Right atrium auricular region (tissue), 2 donors: ENCODE measurements at places on chromosomes 4 and X. TPM values are rescaled to one million over a fixed set of nuclear protein-coding genes. Genes with fewer than 3 reads are reported as not detected.

UBL4A gene
- total RNA-seq: 54.6 TPM

RASSF6 gene
- not detected for total RNA-seq

HPRT1 gene
- total RNA-seq: 9.6 TPM

DCHS2 gene
- not detected for total RNA-seq

- DNase-seq: no peak
- no peaks in the 10 kb centered on the region for H3K36me3 ChIP-seq
- H3K27ac ChIP-seq: peak within 1 kb of the TSS; percentile 76
- no peaks in the 10 kb centered on the region for H3K27me3 ChIP-seq
- no peaks in the 10 kb centered on the region for H3K4me1 ChIP-seq
- H3K4me3 ChIP-seq: peak within 1 kb of the TSS; percentile 66
These were observed at the start of gene SLC25A43 for GRCh38 chrX:119398974-119399771. TSS of gene SLC25A43 (plus strand) at chrX:119399336. CDS start at chrX:119399404, 68 bp downstream.

GRCh38 chrX:80266979-80267378 is 153.3 kb upstream of the TENT5D start:
- no peaks in the 10 kb centered on the region for H3K27me3 ChIP-seq
- no peak overlapping the region for H3K27ac ChIP-seq
- DNase-seq: no peak
- no peak overlapping the region for H3K4me3 ChIP-seq
- H3K36me3 ChIP-seq: no peaks in the 10 kb centered on the region

GRCh38 chr4:68700152-68700551 is 29.7 kb upstream of the UGT2B15 start:
- H3K4me1 ChIP-seq: no peaks in the 10 kb centered on the region
- no peak overlapping the region for H3K4me3 ChIP-seq
- H3K36me3 ChIP-seq: no peaks in the 10 kb centered on the region
- no peak overlapping the region for H3K27ac ChIP-seq
- no peaks in the 10 kb centered on the region for H3K27me3 ChIP-seq

DNA sequence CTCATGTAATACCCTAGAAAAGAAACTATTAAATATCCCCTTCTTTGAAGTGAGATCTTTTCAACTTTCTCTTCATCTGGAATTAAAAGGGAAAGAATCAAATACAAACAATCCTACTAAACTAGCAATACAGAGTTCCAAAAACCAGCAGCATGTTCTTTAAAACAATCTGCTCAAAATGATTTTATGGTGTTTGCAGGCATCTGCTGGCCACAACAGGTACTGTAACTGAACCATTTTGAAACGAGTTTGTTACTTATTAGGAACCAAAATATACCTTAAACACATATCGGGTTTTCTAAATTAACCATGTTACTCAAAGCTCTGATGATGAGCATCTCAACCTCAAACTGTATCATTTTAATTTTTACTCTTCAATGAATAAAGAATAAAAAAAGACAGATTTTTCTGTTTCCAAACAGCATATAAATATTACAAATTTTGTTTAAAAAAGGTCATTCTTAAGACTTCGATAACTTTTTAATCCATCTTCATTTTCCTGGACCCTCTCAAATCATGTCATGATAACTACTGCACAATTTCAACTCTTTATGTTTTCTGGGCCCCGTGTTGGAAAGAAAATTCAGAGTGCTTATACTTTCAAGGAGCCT is 56.5 kb downstream of the ARAP2 start:
- no peaks in the 10 kb centered on the region for H3K27me3 ChIP-seq
- H3K4me3 ChIP-seq: no peak overlapping the region
- DNase-seq: no peak

DNA sequence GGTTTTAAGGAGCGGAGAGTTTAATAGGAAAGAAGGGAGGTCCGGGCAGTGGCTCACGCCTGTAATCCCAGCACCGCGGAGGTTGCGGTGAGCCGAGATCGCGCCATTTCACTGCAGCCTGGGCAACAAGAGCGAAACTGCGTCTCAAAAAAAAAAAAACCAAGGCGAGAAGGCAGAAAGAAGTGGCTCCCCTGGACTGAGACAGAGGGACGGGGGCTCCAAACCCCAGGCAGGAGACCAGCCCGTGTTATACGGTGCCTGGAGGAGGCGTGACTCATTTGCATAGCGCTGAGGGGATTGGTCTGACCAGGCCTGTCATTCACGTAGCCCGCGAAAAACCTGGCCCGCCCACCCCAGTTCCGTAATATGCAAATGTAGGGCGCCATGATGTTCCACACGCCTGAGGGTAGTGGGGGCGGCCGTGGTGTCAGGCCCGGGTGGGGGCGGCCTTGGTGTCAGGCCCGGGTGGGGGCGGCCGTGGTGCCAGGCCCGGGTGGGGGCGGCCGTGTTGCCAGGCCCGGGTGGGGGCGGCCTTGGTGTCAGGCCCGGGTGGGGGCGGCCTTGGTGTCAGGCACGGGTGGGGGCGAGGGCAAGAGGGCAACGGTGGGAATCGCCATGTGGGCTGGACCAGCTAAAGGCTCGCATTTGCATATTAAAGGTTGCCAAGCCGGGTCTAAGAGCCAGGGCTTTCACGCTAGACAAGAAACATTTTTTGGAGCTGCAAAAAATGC is 2.1 kb downstream of the PLCXD1 start:
- H3K4me3 ChIP-seq: peak overlapping the region; percentile 57
- DNase-seq: peak; percentile 94
- H3K36me3 ChIP-seq: no peaks in the 10 kb centered on the region
- peak overlapping the region; percentile 58 for H3K27ac ChIP-seq
- H3K27me3 ChIP-seq: no peaks in the 10 kb centered on the region

- no peak overlapping the region for H3K4me3 ChIP-seq
- H3K36me3 ChIP-seq: no peaks in the 10 kb centered on the region
- no peaks in the 10 kb centered on the region for H3K27me3 ChIP-seq
These were observed 5.8 kb upstream of the USO1 start for GRCh38 chr4:75718529-75718928.

- H3K36me3 ChIP-seq: no peaks in the 10 kb centered on the region
- H3K4me3 ChIP-seq: no peak overlapping the region
- H3K27me3 ChIP-seq: no peaks in the 10 kb centered on the region
- H3K27ac ChIP-seq: no peak overlapping the region
These were observed 21.8 kb downstream of the NR3C2 start for GRCh38 chr4:148420397-148420796.

DNA sequence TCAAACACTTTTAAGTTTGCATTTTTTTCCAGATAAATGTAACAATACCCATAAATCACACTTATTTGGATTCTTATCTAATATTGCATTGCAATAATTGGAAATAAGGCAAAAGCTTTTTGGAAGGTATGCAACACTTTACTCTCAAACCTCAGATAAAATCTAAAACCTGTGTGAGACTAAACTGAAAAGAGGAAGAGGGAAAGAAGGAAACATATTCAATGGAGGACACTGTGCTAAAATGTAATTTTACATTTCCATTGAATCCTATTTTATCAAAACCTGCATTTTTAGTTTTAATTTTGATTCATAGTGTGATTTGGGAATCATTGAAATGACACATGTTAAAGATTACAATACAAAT is 99.4 kb downstream of the HPGD start:
- H3K4me3 ChIP-seq: no peak overlapping the region
- DNase-seq: no peak
- H3K27me3 ChIP-seq: no peaks in the 10 kb centered on the region
- no peaks in the 10 kb centered on the region for H3K36me3 ChIP-seq
- H3K4me1 ChIP-seq: peaks cover 7% of the 10 kb centered on the region

DNA sequence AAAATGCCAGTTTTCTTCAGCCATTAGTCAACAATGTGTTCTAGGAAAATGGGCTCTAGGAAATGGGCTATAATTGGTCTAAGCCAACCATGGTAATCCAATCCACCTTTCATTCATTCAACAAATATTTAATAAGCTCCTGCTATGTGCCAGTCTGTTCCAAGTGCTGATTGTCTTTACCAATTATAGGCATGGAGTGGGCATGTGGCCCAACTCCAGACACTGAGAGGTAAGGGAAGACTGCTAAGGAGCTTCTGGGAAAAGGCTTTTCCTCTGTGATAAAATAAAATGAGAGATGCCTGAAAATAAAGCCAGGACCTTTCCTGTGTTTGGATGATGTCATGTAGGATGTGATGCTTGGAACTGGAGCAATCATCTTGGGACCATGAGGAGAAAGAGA is 43.3 kb downstream of the HOPX start:
- H3K4me1 ChIP-seq: no peaks in the 10 kb centered on the region
- DNase-seq: no peak
- no peak overlapping the region for H3K27ac ChIP-seq
- H3K27me3 ChIP-seq: no peaks in the 10 kb centered on the region
- H3K4me3 ChIP-seq: no peak overlapping the region

DNA sequence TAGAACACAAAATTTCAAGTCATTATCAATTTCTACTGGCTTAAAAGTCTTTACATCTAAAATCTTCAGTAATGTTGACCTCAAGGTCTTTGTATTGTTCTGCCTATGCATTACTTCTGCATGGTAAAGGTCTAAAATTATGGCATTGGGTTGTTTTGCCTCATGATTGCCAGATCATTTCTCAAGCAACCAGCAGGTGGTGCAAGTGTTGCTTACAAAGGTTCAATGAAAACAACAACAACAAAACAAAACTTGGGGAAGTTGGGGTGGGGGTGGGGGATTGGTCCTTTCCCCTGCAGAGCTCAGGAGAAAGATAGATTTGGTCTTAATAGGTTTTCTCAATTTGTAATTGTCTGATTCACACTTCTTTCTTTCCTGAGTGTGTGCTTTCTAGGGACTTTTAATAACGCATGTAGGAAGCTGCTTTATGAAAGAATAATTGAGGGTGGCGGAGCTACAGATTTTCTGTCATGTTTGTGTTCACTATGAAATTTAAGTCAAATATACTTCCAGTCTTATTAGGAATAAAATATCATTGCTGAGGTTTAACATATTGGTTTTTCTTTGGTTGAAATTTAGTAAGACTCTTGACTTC is 145.1 kb downstream of the COL4A5 start:
- no peaks in the 10 kb centered on the region for H3K36me3 ChIP-seq
- no peaks in the 10 kb centered on the region for H3K4me1 ChIP-seq
- DNase-seq: no peak
- H3K27me3 ChIP-seq: no peaks in the 10 kb centered on the region

GRCh38 chr4:115515772-115516171 is 402.4 kb upstream of the NDST4 start:
- no peak overlapping the region for H3K4me3 ChIP-seq
- no peaks in the 10 kb centered on the region for H3K36me3 ChIP-seq
- no peaks in the 10 kb centered on the region for H3K27me3 ChIP-seq
- H3K4me1 ChIP-seq: no peaks in the 10 kb centered on the region
